ENCODE measurements at places on chromosomes 3 and 15. TPM values are rescaled to one million over a fixed set of nuclear protein-coding genes. Genes with fewer than 3 reads are reported as not detected.

DNA sequence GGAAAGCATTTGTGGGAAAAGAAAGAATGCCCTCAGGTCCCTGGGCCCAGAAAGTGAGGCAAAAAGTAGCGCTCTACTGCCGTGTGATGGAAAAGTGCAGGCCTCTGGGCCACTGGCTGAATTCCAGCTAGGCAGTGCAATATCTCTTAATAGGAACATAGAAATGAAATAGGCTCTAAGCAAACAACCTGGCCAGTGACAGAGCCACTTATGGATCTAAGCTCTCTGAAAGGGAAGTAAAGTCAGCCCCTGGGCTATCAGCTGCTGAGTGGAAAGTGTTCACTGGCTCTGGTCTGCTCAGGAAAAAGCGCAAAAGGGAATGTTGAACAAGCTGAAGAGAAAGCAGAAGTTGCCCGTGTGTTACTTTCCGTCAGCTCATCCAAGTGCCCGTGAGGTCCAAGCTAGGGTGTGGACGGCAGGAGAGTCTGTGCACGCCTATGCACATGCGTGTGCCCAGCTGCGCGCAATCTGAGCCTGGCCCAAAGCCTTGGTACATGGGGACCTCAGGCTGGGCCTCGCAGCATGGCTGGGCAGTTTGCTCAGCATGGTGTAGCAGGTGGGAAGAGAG is 74.0 kb upstream of the RAD18 start:
- no peak for DNase-seq

The TUBGCP5 gene
- 10.0 TPM for total RNA-seq

GRCh38 chr3:106593381-106593780 is 724.6 kb upstream of the CBLB start:
- DNase-seq: no peak

GRCh38 chr3:192445770-192446644 is 281.3 kb downstream of the FGF12 start:
- DNase-seq: no peak

GRCh38 chr3:114846779-114847178 is 300.3 kb downstream of the ZBTB20 start:
- no peak for DNase-seq

GRCh38 chr3:7695049-7695448 is 806.6 kb upstream of the LMCD1 start:
- DNase-seq: no peak

The GRM7 gene
- total RNA-seq: 0.59 TPM

The GRAMD2A gene
- total RNA-seq: 1.0 TPM

DNA sequence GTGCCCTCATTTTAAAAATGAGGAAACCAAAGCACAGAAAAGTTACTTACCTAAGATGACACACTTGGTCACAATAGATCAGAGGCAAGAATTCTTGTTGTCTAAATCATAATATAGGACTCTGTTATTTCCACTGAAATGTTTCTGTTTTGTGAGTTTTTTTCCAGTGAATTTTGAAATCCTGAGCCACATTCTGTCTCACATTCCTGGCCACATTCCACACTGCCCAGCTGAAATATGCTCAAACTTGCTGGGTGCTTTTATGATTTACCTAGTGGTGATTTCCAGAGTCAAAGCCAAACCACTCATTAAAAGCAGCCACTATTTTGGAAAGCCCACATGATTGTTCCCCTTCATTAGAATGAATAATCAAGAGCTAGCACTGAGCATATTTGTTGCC is 82.3 kb upstream of the NPHP3 start:
- DNase-seq: no peak

All from left colon (tissue), 2 donors.